Activated CD4-positive, CD25-positive, alpha-beta regulatory T cell (primary cell): ENCODE measurements at places on chromosomes 5 and 9.

DNA sequence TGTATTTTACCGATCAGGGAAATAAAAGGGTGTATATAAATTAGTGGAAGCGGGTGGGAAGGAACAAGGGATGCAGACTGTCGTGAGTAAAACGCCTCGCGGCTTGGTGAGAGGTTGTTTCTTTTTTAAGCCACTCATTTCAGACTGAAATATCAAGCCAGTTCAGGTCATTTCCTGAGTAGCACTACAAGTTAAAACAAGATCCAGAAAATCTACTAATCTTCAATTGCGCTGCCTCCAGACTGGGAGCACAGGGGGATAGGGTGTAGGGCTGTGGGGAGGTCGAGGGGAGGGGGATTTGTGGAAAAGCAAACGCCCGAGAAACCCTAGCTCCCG, 140.8 kb downstream of the TSSK1B start:
- no peak for DNase-seq

GRCh38 chr9:92138157-92138959, 23.1 kb upstream of the SPTLC1 start:
- peak; percentile 58 for DNase-seq

DNA sequence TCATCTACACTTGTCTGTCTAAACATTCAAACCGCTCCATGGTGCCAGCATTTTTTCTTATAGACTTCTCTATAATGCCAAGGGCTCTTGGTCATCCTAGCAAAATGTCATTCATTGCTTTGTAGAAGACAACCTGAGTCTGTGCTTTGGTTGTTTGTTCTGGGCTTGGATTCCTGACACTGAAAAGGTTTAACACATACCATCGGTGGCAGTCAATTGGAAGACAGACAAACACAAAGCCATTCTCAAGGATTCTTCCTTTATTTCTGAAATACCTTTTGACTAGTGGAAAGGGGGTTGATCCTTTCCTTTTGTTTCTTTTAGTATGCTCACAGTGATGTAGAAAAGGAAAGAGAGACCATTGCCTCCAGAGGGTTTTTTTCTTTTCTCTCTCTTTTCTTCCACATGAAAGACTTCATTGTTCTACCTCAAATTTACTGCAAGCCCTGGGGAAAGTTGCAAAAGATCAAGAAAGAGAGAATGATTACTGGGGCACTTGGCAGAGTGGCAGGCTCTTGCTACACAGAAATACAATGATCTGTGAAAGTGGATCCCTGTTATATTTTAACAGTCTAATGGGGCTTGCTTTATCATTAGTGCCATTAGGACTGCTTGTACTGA, 66.4 kb upstream of the TMC1 start:
- no peak for DNase-seq

- DNase-seq = no peak
Observed at GRCh38 chr5:173557123-173557903, 59.1 kb downstream of the BOD1 start.

DNA sequence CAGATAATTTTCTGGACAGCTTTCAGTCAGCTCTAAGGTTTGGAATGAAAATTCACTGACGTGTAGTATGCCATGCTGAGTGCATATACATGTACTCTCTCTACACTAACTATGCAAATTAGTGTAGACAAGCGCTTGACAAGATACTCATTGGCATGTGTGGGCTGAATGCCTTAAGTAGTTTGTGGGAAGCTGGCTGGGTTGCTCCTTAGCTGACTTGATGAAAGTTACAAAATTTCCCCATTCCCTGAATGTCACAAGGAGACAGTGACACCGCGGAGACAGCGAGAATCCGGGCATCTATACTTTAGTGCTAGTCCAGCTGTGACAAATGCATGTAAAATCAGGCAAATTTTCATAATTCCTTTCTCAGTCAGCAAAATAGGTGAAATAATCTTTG, 51.6 kb upstream of the C5orf46 start:
- DNase-seq = no peak

DNA sequence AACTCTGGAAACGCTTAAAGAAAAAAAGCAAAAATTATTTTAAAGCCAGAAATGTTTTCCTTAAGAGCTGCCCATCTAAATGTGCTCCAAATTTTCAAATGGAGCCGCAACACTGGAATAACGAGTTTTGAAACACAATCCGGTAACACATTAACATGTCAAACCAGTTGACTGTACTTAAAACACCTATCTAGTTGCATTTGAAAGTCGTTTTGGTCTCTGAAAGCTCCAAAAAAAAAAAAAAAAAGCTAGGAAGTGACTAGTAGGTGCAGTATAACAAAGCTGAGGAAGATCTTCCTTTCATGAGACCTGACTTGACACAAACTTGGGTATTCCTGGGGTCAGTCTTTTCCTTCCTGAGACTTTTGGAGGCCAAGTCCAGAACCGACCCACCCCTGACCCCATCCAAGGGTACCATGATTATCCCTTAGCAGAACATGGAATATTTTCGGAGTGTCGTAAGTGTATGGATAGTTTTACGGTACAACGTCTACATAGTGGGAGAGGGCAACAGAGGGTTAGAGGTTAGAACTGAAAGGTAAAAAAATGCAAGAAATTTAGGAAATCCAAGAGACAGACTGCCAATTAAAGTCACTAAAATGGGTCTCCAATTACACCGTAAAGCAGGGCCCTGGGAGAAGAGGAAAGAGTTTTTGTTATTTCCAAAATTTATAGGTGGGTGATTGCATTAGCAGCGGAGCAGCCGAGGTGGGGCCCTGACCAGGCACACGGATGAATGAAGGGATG, 812 bp downstream of the CETN3 start:
- no peak for DNase-seq

DNA sequence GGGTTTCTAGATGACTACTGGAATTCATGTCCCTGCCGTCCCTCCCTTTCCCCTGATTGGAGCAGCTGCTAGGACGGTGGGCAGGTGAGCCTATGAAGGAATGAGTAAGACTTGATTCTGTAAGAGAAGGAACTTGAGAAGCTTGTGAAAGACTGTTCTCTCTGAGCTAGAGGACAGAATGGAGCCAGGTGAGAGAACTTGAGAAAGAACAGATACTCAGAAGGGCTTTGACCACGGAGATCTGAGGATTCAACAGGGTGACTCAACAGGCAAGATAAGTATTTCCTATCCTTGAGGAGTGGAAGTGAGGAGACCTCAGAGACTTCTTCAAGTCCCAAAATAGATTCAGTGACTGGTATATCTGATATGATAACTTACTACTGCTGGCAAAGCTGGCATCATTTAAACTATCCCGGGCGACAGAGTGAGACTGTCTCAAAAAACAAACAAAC, 41.9 kb downstream of the HSDL2 start:
- no peak for DNase-seq
